ENCODE measurements at places on chromosomes 12 and 14. TPM values are rescaled to one million over a fixed set of nuclear protein-coding genes. Genes with fewer than 3 reads are reported as not detected.

The HOXC5 gene
- 1.6 TPM for total RNA-seq

The PDE6H gene
- not detected for total RNA-seq

The PLEKHG7 gene
- not detected for total RNA-seq

The RPGRIP1 gene
- not detected for total RNA-seq

The C3AR1 gene
- not detected for total RNA-seq

The NUP107 gene
- total RNA-seq: 58.2 TPM

The GNPNAT1 gene
- total RNA-seq: 32.7 TPM

The NR1H4 gene
- total RNA-seq: not detected

The HNF1A gene
- total RNA-seq: not detected

The EPYC gene
- not detected for total RNA-seq

The FOXA1 gene
- not detected for total RNA-seq

The POTEG gene
- not detected for total RNA-seq

The HOXC9 gene
- total RNA-seq: 5.2 TPM

The SIX4 gene
- total RNA-seq: 9.5 TPM

The CLEC2B gene
- total RNA-seq: 1.6 TPM

The NKX2-8 gene
- 0.86 TPM for total RNA-seq

The LMNTD1 gene
- not detected for total RNA-seq

The RDH12 gene
- 0.15 TPM for total RNA-seq

The FOXG1 gene
- total RNA-seq: not detected

The KRT8 gene
- total RNA-seq: 107 TPM

The TAS2R50 gene
- total RNA-seq: not detected

The SYNDIG1L gene
- not detected for total RNA-seq

The KRT83 gene
- not detected for total RNA-seq

The FAM186B gene
- total RNA-seq: 0.15 TPM

The HCAR1 gene
- 0.31 TPM for total RNA-seq

The CLEC2A gene
- not detected for total RNA-seq

The GPRC5D gene
- total RNA-seq: not detected

The RASAL1 gene
- total RNA-seq: 0.04 TPM

The NCKAP5L gene
- 19.5 TPM for total RNA-seq

The IL22 gene
- total RNA-seq: not detected

The PTCSC3 gene
- not detected for total RNA-seq

The STAB2 gene
- not detected for total RNA-seq

The SLC25A3 gene
- 698 TPM for total RNA-seq

The CELA1 gene
- not detected for total RNA-seq

The RAD9B gene
- 0.19 TPM for total RNA-seq

The RGS6 gene
- total RNA-seq: not detected

The KRT74 gene
- not detected for total RNA-seq

The FOXN4 gene
- not detected for total RNA-seq

The HOXC10 gene
- total RNA-seq: 11.4 TPM

The PCED1B gene
- 11.0 TPM for total RNA-seq
